ENCODE measurements at places on chromosomes 1 and 21.

DNA sequence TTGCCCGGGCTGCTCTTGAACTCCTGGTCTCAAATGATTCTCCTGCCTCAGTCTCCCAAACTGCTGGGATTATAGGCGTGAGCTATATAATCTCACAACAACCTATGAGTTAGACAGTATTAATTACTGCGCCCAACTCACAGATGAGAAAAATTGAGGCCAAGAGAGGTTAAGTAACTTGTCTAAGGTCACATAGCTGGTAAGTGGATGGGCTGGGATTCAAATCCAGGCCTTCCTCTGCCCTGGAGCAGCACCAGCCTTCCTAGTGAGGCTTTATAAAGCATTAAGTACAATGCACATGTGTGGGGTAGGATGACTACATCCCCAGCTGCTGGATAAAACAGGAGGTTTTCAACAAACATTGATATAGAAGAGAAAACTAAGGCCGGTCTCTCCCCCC lies 15.1 kb downstream of the E2F2 start:
- no peak for DNase-seq

- DNase-seq, result no peak
These were observed 6.7 kb downstream of the TAS1R3 start for GRCh38 chr1:1337793-1338147.

GRCh38 chr21:40926238-40926637 lies 79.3 kb upstream of the DSCAM start:
- DNase-seq, result no peak

DNA sequence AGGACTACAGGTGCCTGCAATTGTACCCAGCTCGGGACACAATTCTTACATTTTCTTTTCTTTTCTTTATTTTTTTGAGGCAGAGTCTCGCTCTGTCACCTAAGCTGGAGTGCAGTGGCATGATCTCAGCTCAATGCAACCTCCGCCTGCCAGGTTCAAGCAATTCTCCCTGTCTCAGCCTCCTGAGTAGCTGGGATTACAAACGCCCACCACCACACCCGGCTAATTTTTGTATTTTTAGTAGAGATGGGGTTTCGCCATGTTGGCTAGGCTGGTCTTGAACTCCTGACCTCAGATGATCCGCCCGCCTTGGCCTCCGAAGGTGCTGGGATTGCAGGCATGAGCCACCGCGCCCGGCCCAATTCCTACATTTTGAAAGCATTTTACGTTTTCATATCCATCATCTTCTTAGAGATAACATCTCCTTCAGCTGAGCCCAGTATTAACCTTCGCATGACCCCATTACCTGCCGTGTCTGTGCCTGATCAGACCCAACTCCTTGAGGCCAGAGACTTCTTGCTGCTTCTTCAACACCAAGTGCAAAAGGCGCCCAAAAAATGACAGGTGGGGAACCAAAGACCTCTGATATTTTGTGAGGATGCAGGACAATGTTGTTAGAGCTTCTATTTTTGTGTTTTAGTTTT lies 2.8 kb upstream of the ADAMTSL4 start:
- no peak for DNase-seq

- DNase-seq, result no peak
These were observed 5.8 kb downstream of the PEX10 start for GRCh38 chr1:2406451-2407041.

DNA sequence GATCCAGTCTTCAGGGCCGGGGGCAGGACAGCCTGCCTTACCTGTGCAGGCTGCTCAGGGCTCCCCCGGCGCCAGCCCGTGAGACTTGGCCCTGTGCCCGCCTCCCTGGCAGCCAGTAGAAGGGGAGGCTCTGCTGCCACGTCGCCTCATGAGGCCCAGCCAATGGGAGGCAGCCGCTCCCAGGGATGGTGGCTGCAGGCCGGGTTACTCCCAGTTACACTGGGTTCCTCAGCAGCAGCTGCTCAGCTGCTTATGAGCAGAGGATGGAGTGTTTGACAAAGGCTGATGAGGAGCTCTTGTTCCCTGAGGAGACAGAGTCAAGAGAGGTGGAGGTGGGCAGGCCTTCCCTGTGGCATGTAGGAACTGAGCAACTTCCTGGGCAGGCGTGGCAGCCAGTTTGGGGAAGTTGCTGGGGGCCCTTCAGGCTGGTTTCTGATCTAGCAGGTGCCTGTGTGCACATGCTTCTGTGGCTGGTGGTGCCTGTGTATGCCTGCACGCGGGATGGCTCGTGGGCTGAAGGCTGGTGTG lies 5.5 kb downstream of the MFSD2A start:
- peak; percentile 13 for DNase-seq

GRCh38 chr21:36985751-36986594 lies 19.5 kb upstream of the HLCS start:
- DNase-seq, result no peak

DNA sequence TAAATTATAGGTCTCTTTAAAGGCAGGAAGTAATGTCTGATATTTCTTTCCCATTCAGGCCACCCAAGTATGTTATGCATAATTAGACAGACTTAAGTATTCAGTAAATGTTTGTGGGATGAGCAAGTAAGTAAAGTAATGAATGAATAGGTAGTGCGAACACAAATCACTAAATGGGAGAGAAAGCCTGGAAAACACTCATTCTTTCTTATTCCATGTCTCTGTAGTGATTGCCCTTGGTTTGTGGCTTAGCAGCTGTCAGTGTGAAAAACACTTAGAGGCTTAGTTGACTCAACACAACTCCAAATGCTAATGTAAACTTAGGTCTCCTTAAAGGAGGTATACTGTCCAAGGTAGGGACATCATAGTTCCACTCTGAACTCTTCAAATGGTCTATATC lies 182.5 kb downstream of the ZC3H11B start:
- no peak for DNase-seq

GRCh38 chr1:173014160-173014559 lies 36.6 kb downstream of the TNFSF18 start:
- DNase-seq, result no peak

- no peak for DNase-seq
These were observed 15.3 kb downstream of the CLCC1 start for GRCh38 chr1:108947871-108948525.

GRCh38 chr1:177631770-177632169 lies 338.1 kb downstream of the SEC16B start:
- DNase-seq, result no peak

GRCh38 chr21:36960676-36961284 lies 5.7 kb downstream of the HLCS start:
- DNase-seq, result no peak

- no peak for DNase-seq
These were observed 19.4 kb upstream of the COL18A1 start for GRCh38 chr21:45385549-45386050.

GRCh38 chr1:208215393-208215792 lies 28.8 kb downstream of the PLXNA2 start:
- DNase-seq, result no peak

DNA sequence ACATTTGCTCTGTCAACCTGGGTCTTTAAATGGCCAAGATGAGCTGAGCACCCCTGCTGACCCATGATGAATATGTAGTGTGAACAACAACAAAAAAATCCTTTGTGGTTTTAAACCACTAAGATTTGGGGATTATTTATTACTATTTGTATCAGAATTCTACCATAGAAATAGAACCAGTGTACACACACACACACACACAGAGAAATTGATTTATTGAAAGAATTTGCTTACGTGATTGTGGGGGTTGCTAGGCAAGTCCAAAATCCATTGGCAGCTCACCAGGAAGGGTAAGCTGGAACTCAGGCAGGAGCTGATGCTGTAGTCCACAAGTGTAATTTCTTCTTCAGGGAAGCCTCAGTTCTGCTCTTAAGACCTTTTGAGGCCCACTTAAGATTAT lies 82.5 kb upstream of the MAP1LC3C start:
- DNase-seq, result no peak

GRCh38 chr1:201944639-201945038 lies 1.7 kb downstream of the LMOD1 start:
- no peak for DNase-seq

GRCh38 chr1:194774535-194774934 lies 1588.1 kb upstream of the B3GALT2 start:
- no peak for DNase-seq

DNA sequence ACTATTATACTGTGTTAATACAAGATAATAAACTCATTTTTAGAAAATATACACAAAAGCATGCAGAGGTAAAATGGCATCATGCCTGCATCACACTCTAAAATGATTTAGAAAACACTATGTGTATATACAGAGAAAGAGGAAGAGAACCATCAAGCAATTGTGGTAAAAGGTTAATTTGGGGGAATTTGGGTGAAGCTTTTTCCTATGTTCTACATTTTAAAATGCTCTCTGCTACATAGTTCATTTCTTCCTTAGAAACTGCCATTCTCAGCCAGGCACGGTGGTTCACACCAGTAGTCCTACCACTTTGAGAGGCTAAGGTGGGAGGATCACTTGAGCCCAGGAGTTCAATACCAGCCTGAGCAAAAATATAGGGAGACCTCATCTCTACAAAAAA lies 44.1 kb downstream of the GON4L start:
- no peak for DNase-seq
